ENCODE measurements at places on chromosomes 11 and 22. TPM values are rescaled to one million over a fixed set of nuclear protein-coding genes. Genes with fewer than 3 reads are reported as not detected.

- peak; percentile 86 for DNase-seq
- H3K27me3 ChIP-seq = no peaks in the 10 kb centered on the region
- no peaks in the 10 kb centered on the region for H3K36me3 ChIP-seq
- 0 out of 2 replicates have a peak overlapping the region, but pooled peaks have one; percentile 26 for H3K27ac ChIP-seq
- H3K4me1 ChIP-seq = peaks cover 15% of the 10 kb centered on the region
Observed at GRCh38 chr11:790721-791564, 1.1 kb upstream of the CEND1 start.

Gene GP1BB
- total RNA-seq = 1.3 TPM

Gene SLCO2B1
- not detected for total RNA-seq

- no peaks in the 10 kb centered on the region for H3K27me3 ChIP-seq
- no peak overlapping the region for H3K4me3 ChIP-seq
- H3K27ac ChIP-seq = no peak overlapping the region
- DNase-seq = peak; percentile 35
- peaks cover 4% of the 10 kb centered on the region for H3K4me1 ChIP-seq
Observed at GRCh38 chr11:82750643-82751139, 17.0 kb upstream of the FAM181B start.

DNA sequence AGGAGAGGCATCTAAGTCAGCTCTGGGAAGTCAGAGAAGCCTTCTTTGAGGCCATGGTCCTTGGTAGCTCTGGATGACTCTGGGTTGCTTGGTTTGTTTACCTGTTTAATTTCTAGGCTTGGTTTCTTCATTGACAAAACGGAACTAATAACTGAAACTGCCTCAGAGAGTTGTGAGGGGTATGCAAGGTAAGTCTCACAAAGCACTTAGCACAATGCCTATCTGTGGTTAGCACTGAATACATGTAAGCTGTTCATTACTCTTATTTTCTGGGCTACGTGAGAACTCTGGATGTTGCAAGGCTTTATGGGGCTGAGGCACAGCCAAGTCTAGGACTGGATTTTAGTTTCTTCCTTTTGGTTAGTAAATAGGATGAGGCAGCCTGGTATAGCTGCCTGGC is 225.8 kb upstream of the NCAM1 start:
- no peak overlapping the region for H3K27ac ChIP-seq
- no peak overlapping the region for H3K4me3 ChIP-seq
- no peak for DNase-seq

- no peaks in the 10 kb centered on the region for H3K36me3 ChIP-seq
- no peak overlapping the region for H3K4me3 ChIP-seq
- DNase-seq = no peak
- no peaks in the 10 kb centered on the region for H3K27me3 ChIP-seq
- no peaks in the 10 kb centered on the region for H3K4me1 ChIP-seq
Observed at GRCh38 chr11:69348414-69349235, 54.7 kb downstream of the MYEOV start.

DNA sequence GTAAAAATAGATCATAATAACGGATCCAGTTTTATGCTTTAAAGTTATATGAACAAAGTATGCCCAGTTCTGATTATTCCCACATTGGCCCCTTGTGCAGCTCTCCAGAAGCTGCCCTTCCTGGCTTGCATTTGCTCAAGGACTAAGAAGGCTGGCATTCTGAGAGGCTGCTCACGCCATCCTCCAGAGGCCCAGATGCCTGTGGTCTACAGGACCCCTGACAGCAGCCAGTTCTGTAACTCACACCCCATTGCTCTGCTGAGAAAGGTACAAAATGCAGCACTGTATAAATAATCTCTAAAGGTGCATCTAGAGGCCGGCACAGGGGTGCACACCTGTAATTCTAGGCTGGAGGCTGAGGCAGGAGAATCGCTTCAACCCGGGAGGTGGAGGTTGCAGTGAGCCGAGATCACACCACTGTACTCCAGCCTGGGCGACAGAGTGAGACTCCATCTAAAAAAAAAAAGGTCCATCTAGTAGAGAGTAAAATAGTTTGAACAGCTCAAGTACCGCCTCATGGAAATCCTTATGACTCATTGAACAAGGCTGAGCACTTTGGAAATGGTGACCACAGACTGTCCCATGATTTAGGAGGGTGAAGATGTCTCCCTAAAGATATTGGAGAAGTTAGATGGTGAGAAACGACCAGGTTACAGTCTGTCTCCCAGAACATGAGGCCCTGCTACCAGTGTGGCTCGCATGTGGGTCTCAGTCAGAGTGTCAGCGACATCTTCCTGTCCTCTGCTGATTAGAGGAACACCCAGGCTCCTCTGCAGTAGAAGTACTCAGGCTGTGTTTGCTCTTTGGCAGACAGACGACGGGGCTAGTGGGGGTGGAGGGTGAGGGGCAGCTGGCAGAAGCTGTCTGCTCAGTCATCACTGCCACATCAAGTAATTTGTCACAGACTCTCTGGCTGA is 56.3 kb downstream of the KREMEN1 start:
- no peaks in the 10 kb centered on the region for H3K27me3 ChIP-seq
- H3K4me1 ChIP-seq = no peaks in the 10 kb centered on the region
- H3K27ac ChIP-seq = no peak overlapping the region
- no peak for DNase-seq
- H3K4me3 ChIP-seq = no peak overlapping the region

- H3K27me3 ChIP-seq = no peaks in the 10 kb centered on the region
- DNase-seq = no peak
- H3K36me3 ChIP-seq = no peaks in the 10 kb centered on the region
- H3K27ac ChIP-seq = no peak overlapping the region
- H3K4me3 ChIP-seq = no peak overlapping the region
- peaks cover 85% of the 10 kb centered on the region for H3K4me1 ChIP-seq
Observed at GRCh38 chr11:12701811-12702592, 27.8 kb downstream of the TEAD1 start.

DNA sequence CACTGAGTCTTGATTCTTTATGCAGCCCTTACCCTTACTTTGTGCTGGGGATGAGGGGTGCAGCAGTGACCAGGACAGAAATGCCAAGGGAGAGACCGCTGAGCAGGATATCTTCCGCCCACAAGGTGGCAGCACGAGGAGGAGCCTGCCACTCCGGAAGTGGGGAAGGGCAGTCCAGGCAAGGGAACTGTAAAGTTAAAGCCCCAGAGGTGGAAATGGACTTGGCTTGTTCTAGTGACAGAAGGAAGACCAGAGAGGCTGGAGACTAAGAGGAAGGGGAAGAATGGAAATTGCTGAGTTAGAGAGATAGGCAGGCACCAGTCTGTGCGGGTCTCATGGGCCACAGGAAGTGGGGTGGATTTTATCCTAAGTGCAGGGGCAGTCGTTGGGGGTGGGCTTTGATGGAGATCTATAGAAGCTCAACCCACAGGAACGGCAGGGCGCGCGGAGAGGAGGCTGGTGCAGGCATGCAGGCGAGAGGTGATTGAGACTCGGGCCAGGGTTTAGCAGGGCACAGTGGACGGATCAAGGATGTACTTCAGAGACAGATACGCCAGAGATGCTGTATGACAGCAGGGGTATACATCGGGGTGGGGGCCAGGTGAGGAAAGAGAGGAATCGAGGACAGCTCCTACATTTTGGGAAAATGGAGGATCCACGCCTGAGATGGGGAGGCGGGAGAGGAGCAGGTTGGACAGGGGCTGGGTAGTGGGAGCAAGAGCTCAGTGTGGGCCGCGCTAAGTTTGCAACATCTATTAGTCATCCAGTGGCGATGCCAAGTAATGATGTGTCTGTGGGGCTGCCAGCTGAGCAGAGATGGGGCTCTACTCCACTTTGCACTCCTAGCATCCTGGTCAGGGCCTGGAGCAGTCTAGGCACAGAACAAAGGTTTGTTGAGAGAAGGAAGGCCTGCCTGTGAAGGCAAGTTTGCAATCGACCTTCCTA is 3.3 kb upstream of the GRK2 start:
- H3K4me1 ChIP-seq = peaks cover 13% of the 10 kb centered on the region
- no peak overlapping the region for H3K27ac ChIP-seq
- no peak overlapping the region for H3K4me3 ChIP-seq
- no peaks in the 10 kb centered on the region for H3K27me3 ChIP-seq
- H3K36me3 ChIP-seq = no peaks in the 10 kb centered on the region
- DNase-seq = peak; percentile 91

DNA sequence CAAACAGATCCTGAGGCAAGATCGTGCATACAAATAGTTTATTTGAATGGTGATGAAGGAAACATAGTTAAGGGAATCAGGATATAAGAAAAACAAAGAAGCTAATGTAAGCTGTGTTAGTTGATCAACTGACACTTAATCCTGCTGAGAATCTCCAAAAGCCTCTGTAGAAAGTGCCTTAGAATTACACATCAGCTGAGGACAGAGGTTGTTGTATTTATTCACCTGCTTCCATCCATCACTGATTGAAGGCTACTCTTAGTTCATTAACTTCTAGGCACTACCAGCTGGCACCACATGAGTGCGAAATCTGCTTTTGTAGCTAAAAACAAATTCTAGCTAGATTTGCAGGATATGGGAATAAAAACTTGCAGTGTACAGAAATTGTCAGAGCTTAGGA is 1082.0 kb upstream of the CNTN5 start:
- peak; percentile 32 for DNase-seq
- H3K27me3 ChIP-seq = no peaks in the 10 kb centered on the region
- 0 out of 2 replicates have a peak overlapping the region, but pooled peaks have one; percentile 7 for H3K4me3 ChIP-seq
- no peak overlapping the region for H3K27ac ChIP-seq

GRCh38 chr11:125373426-125374391 is 122.4 kb downstream of the FEZ1 start:
- no peaks in the 10 kb centered on the region for H3K27me3 ChIP-seq
- no peak for DNase-seq
- H3K36me3 ChIP-seq = no peaks in the 10 kb centered on the region
- H3K4me1 ChIP-seq = peaks cover 28% of the 10 kb centered on the region
- H3K4me3 ChIP-seq = no peak overlapping the region
- no peak overlapping the region for H3K27ac ChIP-seq

Gene SYNGR1
- 12.3 TPM for total RNA-seq

Gene LUZP2
- 2.6 TPM for total RNA-seq

Gene MUC2
- total RNA-seq = not detected

- H3K4me3 ChIP-seq = no peak overlapping the region
- H3K36me3 ChIP-seq = no peaks in the 10 kb centered on the region
- H3K27me3 ChIP-seq = no peaks in the 10 kb centered on the region
- no peak overlapping the region for H3K27ac ChIP-seq
- peak; percentile 4 for DNase-seq
Observed at GRCh38 chr11:74634537-74634936, 42.2 kb downstream of the POLD3 start.

DNA sequence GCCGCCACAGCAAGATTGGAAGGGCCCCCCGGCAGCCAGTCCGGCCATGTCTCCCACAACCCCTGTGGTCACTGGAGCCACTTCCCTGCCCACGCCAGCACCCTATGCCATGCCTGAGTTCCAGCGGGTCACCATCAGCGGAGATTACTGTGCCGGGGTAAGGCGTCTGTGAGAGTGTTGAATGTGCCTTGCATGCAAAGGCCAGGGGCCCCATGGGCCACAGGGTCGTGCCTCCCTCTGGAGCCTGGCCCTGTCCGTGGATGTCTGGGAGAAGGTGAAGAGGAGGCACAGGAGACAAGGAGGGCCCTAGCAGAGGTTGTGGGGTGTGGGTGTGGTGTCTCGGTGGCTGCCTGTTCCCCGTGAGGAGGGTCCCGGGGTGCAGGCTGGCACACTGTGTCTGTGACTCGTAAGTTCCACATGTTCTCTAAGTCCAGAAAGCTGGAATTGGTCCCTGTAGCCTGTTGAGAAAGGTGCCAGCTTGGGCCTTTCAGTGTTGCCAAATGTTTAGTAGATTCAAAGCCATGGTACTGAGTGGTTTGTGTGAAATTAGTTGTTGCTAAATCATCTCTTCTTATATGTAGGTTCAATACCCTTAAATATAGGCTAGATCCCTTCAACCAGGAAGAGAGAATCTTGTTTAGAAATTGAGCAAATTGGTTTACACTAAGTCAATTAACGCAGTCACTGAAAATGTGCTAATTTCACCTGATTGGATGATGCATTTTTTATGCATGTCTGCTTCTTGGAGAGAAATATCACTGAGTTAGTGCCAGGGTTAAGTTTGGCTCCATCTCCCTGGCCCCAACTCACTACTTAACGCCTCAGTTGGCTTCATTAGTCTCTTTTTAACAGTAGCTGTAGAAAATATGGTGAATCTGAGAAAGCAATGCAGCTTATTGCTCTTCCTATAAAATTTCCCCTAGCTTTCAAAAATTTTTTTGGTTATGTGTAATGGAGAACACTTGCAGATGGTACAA is 23.8 kb downstream of the AMPD3 start:
- no peak overlapping the region for H3K27ac ChIP-seq
- H3K4me3 ChIP-seq = no peak overlapping the region
- no peaks in the 10 kb centered on the region for H3K36me3 ChIP-seq

Gene P2RX6
- not detected for total RNA-seq

- no peak overlapping the region for H3K27ac ChIP-seq
- peaks cover 27% of the 10 kb centered on the region for H3K4me1 ChIP-seq
- no peaks in the 10 kb centered on the region for H3K36me3 ChIP-seq
- peak; percentile 81 for DNase-seq
- peaks cover 43% of the 10 kb centered on the region for H3K27me3 ChIP-seq
Observed at GRCh38 chr11:86802601-86803051, 2.3 kb downstream of the PRSS23 start.

- no peak overlapping the region for H3K27ac ChIP-seq
- H3K4me3 ChIP-seq = no peak overlapping the region
- DNase-seq = peak; percentile 85
- H3K36me3 ChIP-seq = no peaks in the 10 kb centered on the region
Observed at GRCh38 chr22:24834845-24835570, 29.0 kb downstream of the SGSM1 start.

DNA sequence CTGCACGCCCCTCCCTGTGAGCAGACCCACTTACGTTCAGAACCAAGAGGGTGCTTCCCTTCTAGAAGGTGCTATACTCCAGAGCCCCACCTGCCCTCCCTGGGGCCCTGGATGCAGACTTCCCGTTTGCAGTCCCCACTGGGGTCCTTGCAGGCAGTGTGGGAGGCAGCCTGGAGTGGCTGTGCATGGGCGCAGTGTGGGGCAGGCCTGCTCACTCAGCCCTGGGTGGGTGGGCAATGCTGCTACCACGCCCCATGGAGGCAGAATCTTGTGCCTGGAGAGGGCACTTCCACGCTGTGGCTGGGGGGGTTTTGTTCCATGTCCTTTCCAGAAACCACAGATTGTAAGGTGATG is 116.2 kb downstream of the KCNQ1OT1 start:
- no peak overlapping the region for H3K4me3 ChIP-seq
- no peak overlapping the region for H3K27ac ChIP-seq
- no peak for DNase-seq
- no peaks in the 10 kb centered on the region for H3K4me1 ChIP-seq
- H3K36me3 ChIP-seq = no peaks in the 10 kb centered on the region

Gene PRCP
- total RNA-seq = 52.2 TPM

GRCh38 chr11:16891964-16892363 is 122.2 kb downstream of the PLEKHA7 start:
- H3K36me3 ChIP-seq = no peaks in the 10 kb centered on the region
- H3K4me1 ChIP-seq = peaks cover 21% of the 10 kb centered on the region
- H3K27ac ChIP-seq = no peak overlapping the region
- H3K4me3 ChIP-seq = no peak overlapping the region
- H3K27me3 ChIP-seq = no peaks in the 10 kb centered on the region
- no peak for DNase-seq

Gene IFITM5
- not detected for total RNA-seq

- H3K36me3 ChIP-seq = no peaks in the 10 kb centered on the region
- H3K27ac ChIP-seq = peak overlapping the region; percentile 93
- DNase-seq = peak; percentile 85
Observed at GRCh38 chr22:17235149-17235655, 16.0 kb upstream of the ADA2 start.

GRCh38 chr11:128095466-128095981 is 491.8 kb downstream of the ETS1 start:
- no peaks in the 10 kb centered on the region for H3K27me3 ChIP-seq
- H3K4me3 ChIP-seq = no peak overlapping the region
- no peaks in the 10 kb centered on the region for H3K4me1 ChIP-seq
- H3K36me3 ChIP-seq = no peaks in the 10 kb centered on the region

GRCh38 chr11:42043312-42043711 is 583.9 kb upstream of the LRRC4C start:
- H3K4me3 ChIP-seq = no peak overlapping the region
- no peaks in the 10 kb centered on the region for H3K36me3 ChIP-seq
- H3K27me3 ChIP-seq = no peaks in the 10 kb centered on the region
- H3K4me1 ChIP-seq = no peaks in the 10 kb centered on the region
- DNase-seq = no peak

Measured in GM23338 (cell line).